ENCODE measurements at places on chromosomes 3 and 15.
A peak's percentile ranks its signal among the peaks of the same experiment; 100 is the strongest.

- DNase-seq: no peak
Observed at GRCh38 chr3:78275420-78275852, 1235.5 kb downstream of the ROBO2 start.

GRCh38 chr15:57079446-57079845 lies 161.0 kb downstream of the TCF12 start:
- DNase-seq: no peak

GRCh38 chr15:38378161-38378560 lies 75.8 kb upstream of the FAM98B start:
- DNase-seq: no peak

- DNase-seq: no peak
Observed at GRCh38 chr15:45363334-45363733, 15.0 kb downstream of the GATM start.

- peak; percentile 1 for DNase-seq
Observed at GRCh38 chr3:73100741-73101559, 39.5 kb downstream of the EBLN2 start.

DNA sequence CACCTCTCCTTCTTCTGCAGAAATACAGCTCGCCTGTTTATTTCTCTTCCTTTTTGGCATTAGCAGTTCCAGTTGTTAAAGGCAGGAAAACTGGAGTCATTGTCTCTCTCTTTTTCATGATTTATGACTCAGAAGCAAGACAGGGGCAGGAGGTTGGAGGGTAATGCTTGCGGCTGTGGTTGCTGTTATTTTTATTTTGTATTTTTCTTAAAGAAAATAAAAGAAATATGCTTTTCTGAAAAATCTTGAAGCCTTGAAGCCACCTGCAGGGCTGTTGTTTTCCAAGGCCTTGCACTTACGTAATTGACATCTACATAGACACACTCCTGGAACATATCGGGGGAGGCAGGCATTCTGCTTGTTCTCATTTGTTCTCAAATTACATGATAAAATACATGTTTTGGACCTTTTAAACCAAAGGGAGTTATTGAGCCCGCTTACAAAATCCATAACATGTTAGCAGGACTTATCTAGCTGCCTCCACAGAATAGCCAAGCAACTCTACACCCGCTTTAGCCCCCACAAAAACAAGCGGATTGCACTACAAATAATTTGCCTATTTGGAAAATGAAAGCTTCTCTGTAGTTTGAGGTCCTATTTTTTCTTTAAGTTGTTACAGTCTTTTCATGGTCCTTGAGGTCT lies 1004.6 kb upstream of the NR2F2 start:
- DNase-seq: no peak

GRCh38 chr3:126685493-126685892 lies 18.5 kb upstream of the CHCHD6 start:
- no peak for DNase-seq

- DNase-seq: peak; percentile 24
Observed at GRCh38 chr3:197487911-197488391, 67.8 kb downstream of the BDH1 start.

DNA sequence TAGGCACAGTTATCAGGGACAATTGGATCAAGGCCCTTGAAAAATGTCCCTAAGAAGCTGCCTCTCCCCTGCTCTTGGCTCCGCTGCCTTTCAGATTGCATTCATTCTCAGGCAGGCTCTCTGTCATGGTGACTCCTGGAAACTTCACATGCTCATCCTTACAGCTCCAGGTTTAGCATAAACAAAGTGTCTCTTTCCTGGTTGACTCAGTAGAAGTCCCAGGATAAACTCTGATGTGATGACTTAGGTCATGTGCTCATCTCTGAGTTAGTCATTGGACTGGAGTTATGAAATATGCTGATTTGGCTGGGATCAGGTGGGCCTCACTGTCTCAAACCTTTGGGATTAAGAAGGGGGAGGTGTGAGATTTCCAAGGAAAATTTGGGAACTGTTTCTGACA lies 243.8 kb downstream of the ZNF621 start:
- DNase-seq: no peak

- no peak for DNase-seq
Observed at GRCh38 chr3:191768421-191768820, 307.5 kb downstream of the PYDC2 start.

- peak; percentile 43 for DNase-seq
Observed at GRCh38 chr15:26771578-26772153, 1.2 kb downstream of the GABRB3 start.

GRCh38 chr15:42494998-42495360 lies 455 bp upstream of the SNAP23 start:
- no peak for DNase-seq

GRCh38 chr15:62752657-62753517 lies 289.7 kb upstream of the TPM1 start:
- no peak for DNase-seq

- no peak for DNase-seq
Observed at GRCh38 chr15:92294759-92295158, 98.9 kb upstream of the ST8SIA2 start.

- no peak for DNase-seq
Observed at GRCh38 chr3:69536306-69537020, 150.6 kb upstream of the FRMD4B start.

GRCh38 chr3:29864809-29865208 lies 583.9 kb downstream of the RBMS3 start:
- DNase-seq: no peak

GRCh38 chr3:42612928-42613327 lies 12.4 kb downstream of the NKTR start:
- DNase-seq: no peak

GRCh38 chr15:93987068-93987467 lies 244.3 kb upstream of the MCTP2 start:
- no peak for DNase-seq

DNA sequence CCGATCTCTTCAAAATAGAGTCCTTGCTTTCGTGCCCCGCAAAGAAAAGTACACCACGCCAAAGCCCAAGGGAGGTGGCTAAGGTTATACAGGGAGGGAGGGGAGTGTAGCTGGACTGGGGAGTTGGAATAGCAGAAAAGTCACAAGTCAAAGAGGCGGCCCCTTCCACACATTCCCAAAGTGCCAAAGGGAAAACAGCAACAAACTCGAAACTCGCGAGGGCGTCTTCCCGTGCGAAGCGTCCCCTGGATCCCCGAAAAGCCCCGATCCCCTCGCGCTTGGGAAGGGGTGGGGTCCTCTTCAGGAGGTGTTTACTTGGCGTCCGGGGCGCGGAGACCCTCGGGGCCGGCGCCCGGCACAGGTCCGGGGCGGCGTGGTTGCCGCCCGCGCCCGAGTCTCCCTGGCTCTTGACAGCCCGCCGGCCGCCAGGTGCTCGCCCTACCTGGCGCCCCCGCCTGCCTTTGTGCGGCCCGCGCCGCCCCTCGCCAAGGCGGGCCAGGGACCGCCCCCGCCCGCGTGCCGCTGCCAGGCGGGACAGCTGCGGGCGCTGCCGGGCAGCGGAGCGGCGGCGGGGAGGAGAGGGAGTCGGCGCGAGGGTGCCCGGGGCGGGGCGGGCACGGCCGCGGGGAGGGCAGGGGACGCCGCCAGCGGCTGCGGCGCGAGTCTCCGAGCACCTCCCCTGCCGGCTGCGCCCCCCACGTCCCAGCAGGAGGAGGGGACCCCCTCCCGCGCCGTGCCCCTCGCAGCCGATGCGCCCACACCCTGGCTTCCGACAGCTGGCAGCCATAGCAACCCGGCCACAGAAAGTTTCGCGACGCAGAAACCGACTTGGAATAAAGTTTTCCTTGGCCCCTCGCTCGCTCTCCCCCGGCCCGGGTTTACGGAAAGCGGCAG lies 966 bp downstream of the MYO1E start:
- no peak for DNase-seq

DNA sequence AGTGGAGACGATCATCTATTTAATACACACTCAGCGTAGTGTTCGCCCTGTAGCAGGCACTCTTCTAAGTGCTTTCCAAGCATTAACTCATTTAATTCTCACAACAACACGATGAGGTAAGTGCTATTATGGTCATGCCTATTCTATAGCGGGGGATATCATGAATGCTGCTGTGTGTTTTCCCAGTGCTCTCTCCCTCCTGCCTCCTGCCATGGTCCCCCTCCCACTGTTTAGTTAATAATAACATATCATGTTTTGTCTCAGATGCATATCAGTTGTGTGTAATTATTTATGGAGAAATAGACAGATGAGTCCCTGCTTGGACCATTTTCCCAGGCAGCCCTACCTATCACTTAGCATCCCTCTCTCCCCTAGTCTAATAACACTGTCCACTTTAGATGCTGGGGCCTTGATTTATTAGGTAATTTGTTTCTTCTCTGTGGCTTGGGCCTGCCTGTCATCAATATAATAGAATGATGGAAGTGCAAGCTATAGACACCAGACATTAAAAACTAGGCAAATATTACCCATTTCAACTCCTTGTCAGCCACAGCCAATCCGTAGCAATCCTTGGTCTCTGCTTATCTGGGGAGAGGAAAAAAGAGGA lies 122.9 kb upstream of the TLE3 start:
- no peak for DNase-seq

DNA sequence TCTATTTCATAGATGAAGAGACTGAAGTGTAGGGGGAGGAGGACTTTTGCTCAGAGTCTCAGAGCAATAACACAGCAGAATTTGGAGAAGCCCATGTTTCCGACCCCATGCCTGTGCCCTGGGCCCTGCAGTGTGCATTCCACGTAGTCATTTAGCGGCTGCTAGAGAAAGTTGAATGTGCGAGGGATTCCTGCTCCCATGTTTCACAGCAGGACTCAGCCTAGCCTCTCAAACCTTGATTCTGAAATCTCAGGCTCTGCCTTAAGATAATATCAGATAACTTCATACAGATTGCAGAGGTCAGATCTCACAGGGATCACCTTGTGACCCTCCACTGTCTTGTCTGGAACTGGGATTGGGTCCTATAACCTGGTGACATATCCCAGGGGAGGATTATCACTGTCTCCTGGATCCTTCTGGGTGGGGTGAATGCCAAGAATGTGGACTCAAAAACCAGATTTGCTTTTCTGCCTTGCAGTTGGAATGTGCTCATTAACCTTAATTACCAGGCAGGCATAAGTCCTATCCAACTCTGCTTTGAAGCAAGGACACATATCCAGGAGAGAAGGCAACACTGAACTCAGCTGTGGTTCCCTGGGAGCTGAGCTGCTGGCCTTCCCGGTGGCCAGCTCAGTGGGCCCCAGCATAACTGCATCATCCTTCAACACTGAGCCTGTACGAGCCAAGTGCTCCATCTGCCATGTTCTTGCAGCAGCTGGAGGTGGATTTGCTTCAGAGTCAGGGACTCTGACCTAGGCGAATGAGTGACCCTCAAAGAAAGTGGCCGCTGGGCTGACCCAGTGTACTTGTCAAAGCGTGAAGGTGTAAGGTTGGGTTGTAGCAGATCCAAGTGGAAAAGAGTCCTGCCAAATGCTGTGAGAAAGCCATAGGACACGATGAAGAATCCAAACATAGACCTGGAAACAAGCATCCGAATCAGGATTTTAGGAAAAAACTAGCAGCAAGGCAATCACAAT lies 43.0 kb downstream of the CTXND1 start:
- DNase-seq: no peak

GRCh38 chr3:97720417-97720816 lies 44.1 kb upstream of the ARL6 start:
- peak; percentile 13 for DNase-seq
